ENCODE measurements at places on chromosomes 3 and 15. TPM values are rescaled to one million over a fixed set of nuclear protein-coding genes. Genes with fewer than 3 reads are reported as not detected.

The PRICKLE2 gene
- not detected for polyA plus RNA-seq

The ZIC1 gene
- polyA plus RNA-seq = not detected

The COL6A5 gene
- polyA plus RNA-seq = not detected

The NR1I2 gene
- polyA plus RNA-seq = not detected

The CHDH gene
- polyA plus RNA-seq = not detected

The LRIG1 gene
- 2.3 TPM for polyA plus RNA-seq

The ATP8B4 gene
- 9.6 TPM for polyA plus RNA-seq

The SCAANT1 gene
- not detected for polyA plus RNA-seq

- H3K4me3 ChIP-seq = no peak overlapping the region
- DNase-seq = no peak
- no peak overlapping the region for H3K27ac ChIP-seq
- H3K27me3 ChIP-seq = no peaks in the 10 kb centered on the region
- no peaks in the 10 kb centered on the region for H3K4me1 ChIP-seq
Measured at GRCh38 chr3:124137216-124137615, 145.3 kb upstream of the ROPN1 start.

DNA sequence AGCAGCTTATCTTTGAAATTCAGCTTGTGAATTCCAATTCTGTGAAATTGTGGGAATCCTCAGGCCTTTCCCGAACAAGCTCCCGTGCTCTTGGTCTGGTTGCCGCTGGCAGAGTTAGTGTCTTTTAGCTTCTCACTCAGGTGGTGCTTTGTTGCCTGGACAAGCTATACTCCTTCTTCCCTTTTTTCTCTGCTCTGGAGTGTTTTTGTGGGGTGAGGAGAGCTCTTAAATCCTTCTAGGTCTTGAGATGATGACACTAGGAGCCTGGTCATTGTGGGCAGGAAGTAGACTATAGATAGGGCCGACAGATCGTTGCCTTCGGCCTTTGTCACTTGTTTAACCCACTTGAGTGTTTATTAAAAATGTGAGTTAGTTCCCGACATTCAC is 93.8 kb downstream of the SLCO3A1 start:
- H3K27ac ChIP-seq = peak overlapping the region; percentile 98
- peak; percentile 88 for DNase-seq
- H3K27me3 ChIP-seq = no peaks in the 10 kb centered on the region
- H3K4me3 ChIP-seq = peak overlapping the region; percentile 17

DNA sequence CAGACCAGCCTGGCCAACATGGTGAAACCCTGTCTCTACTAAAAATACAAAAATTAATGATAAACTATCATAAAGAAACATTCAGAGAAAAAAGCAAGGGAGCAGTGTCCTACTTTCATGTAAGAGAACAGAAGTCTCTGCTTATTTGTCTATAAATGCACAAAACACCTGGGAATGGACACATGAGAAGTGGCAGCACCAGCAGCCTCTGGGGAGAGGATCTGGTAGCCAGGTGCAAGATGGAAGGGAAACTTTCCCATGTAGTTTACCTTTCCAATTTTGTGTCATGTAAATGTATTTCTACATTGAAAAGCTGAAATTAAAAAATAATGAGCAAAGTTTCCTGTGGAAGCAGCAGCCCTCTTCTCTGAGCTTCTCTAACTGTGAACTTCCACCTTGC is 18.8 kb downstream of the SCAP start:
- no peak overlapping the region for H3K4me3 ChIP-seq
- no peaks in the 10 kb centered on the region for H3K27me3 ChIP-seq
- DNase-seq = no peak
- no peaks in the 10 kb centered on the region for H3K36me3 ChIP-seq
- no peak overlapping the region for H3K27ac ChIP-seq

GRCh38 chr3:33426068-33426467 is 14.1 kb downstream of the UBP1 start:
- H3K27me3 ChIP-seq = no peaks in the 10 kb centered on the region
- H3K36me3 ChIP-seq = peaks cover 24% of the 10 kb centered on the region
- peak overlapping the region; percentile 74 for H3K27ac ChIP-seq

- no peak overlapping the region for H3K27ac ChIP-seq
- peak overlapping the region; percentile 63 for H3K4me3 ChIP-seq
- no peak for DNase-seq
- H3K27me3 ChIP-seq = peaks cover 59% of the 10 kb centered on the region
Measured at GRCh38 chr3:142963234-142963515, 299 bp downstream of the PAQR9 start.

- H3K36me3 ChIP-seq = no peaks in the 10 kb centered on the region
- peak overlapping the region; percentile 63 for H3K4me3 ChIP-seq
- no peak for DNase-seq
- peak overlapping the region; percentile 99 for H3K27ac ChIP-seq
Measured at GRCh38 chr15:92810418-92811138, 89.5 kb upstream of the CHD2 start.

GRCh38 chr3:16177962-16178627 is 3.6 kb downstream of the GALNT15 start:
- DNase-seq = peak; percentile 49
- H3K36me3 ChIP-seq = no peaks in the 10 kb centered on the region
- no peak overlapping the region for H3K27ac ChIP-seq
- H3K4me3 ChIP-seq = no peak overlapping the region

DNA sequence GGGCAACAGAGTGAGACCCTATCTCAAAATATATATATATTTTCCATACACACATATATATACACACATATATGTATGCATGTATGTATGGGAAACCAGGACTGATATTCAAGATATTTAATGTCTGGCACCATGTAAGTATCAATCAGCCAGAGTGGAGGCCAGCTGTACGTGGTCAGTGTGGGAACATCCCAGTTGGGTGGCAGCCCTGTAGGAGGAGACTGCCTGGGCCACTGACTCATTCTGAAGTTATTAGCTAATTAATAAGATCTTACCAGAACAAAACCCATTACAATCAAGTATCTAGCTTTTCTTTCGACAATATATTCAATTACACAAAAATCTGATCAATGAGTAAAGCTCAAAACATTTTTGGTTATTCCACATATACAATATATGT is 85.1 kb upstream of the OCA2 start:
- H3K27ac ChIP-seq = no peak overlapping the region
- no peak overlapping the region for H3K4me3 ChIP-seq
- no peaks in the 10 kb centered on the region for H3K27me3 ChIP-seq
- DNase-seq = no peak

DNA sequence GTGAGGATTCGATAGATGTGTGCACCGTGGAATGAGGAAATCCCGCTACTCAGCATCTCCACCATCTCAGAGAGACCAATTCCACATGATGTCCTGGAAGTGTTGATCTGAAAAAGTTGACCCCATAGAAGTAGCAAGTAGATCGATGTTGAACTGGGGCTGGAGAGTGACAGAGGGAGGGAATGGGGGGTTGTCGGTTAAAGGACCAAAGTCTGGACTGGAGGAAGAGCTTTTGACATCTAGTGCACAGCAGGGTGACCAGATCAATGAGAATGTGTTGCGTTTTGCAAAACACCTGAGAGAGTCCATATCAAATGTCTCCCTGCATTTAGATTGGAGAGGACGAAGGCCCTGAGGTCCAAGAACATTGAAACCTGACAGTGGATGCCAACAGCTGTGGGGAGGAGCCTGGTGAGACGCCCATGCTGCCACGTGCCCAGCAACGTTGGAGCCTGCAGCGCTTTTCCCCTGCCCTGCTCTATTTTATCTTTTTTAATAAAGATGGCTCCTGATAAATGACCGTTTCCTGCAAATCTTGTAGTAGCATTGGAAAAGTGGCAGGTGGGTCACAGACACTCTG is 30.1 kb upstream of the RPL32 start:
- H3K27ac ChIP-seq = no peak overlapping the region
- no peak overlapping the region for H3K4me3 ChIP-seq
- DNase-seq = no peak
- H3K36me3 ChIP-seq = no peaks in the 10 kb centered on the region
- peaks cover 22% of the 10 kb centered on the region for H3K4me1 ChIP-seq
- peaks cover 5% of the 10 kb centered on the region for H3K27me3 ChIP-seq

- peak overlapping the region; percentile 42 for H3K27ac ChIP-seq
- H3K4me1 ChIP-seq = peaks cover 18% of the 10 kb centered on the region
- no peaks in the 10 kb centered on the region for H3K36me3 ChIP-seq
- DNase-seq = peak; percentile 49
- no peak overlapping the region for H3K4me3 ChIP-seq
Measured at GRCh38 chr3:193498215-193498614, 56.5 kb downstream of the ATP13A4 start.

DNA sequence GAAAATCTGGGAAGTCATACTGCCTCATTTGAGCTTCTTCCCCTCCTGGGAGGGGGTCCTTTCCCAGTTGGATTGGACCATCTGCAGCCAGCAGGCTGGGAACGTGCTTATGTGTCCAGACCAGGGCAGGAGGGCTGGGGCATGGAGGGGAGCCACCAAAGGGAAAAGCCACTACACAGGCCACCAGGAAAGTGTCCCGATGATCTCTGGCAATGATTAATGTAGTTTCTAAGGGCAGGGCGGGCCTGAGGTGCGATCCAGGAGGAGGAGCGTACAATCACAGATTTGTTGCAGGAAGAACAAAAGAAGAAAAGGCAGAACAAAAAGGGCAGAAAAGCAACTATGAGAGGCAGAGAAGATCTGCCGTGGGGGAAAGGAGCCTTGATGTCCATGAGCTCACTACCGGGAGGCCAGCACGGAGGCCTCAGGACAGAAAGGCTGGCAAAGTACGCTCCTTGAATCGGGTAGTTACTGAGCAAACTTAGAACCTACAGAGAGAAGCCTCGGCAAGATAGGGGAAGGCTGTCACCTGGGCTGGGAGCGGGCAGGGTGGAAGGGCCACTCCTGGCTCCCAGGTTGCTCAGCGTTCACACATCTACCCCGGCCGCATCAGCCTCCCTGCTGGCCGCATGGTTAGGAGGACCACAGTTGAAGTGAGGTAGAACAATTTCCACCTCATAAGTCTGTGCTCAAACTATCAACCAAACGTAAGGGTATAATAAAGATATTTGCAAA is 79.5 kb upstream of the PCSK6 start:
- H3K36me3 ChIP-seq = no peaks in the 10 kb centered on the region
- H3K4me3 ChIP-seq = no peak overlapping the region
- H3K4me1 ChIP-seq = no peaks in the 10 kb centered on the region
- H3K27me3 ChIP-seq = no peaks in the 10 kb centered on the region

GRCh38 chr3:87268646-87269211 is 7.7 kb downstream of the POU1F1 start:
- DNase-seq = no peak
- no peaks in the 10 kb centered on the region for H3K36me3 ChIP-seq
- H3K27ac ChIP-seq = no peak overlapping the region
- H3K4me1 ChIP-seq = peaks cover 7% of the 10 kb centered on the region

GRCh38 chr3:71022551-71023335 is 560.8 kb downstream of the FOXP1 start:
- no peak overlapping the region for H3K4me3 ChIP-seq
- H3K27me3 ChIP-seq = no peaks in the 10 kb centered on the region
- DNase-seq = no peak
- H3K36me3 ChIP-seq = peaks cover 10% of the 10 kb centered on the region
- H3K4me1 ChIP-seq = peaks cover 12% of the 10 kb centered on the region

DNA sequence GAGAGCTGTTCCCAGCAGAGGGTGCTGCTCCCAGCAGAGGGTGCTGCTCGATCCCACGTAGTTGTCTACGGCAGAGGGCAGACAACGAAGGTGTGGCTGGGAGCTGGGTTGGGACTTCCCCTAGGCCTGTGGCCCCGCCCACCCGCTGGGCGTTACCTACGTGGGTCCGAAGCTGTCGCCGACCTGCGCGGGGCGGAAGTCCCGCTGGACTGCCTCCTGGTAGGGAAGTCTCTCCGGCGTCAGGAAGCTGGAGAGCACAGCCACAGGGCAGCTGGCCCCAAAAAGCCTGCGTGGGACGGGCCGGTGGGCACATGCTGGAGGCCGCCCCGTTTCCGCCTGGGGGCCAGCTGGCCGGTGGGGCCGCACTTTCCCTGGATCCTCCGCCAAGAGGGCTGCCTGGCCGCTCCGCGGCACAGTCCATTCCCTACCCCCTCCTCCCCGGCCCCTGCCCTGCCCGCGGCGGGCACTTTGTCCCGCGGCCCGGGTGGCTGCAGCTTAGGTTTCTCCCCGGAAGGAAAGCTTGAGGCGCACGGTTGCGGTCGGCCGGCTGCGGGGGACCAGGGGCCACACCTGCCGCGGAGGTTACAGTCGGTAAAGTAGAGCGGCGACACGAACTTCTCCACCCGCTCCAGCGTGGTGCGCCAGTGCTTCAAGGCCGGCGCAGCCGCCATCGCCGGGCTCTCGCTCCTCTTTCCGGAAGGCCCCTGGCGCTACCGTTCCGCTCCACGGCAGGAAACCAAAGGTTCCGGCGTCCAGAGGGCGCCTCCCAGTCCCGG is at the start of gene MAN2C1:
TSS of gene MAN2C1 (minus strand) at position 695 of the 776 bp plus-strand sequence. CDS start at position 671, 24 bp downstream.
- DNase-seq = peak; percentile 91
- H3K4me1 ChIP-seq = peaks cover 13% of the 10 kb centered on the region
- peak within 1 kb of the TSS; percentile 94 for H3K27ac ChIP-seq

DNA sequence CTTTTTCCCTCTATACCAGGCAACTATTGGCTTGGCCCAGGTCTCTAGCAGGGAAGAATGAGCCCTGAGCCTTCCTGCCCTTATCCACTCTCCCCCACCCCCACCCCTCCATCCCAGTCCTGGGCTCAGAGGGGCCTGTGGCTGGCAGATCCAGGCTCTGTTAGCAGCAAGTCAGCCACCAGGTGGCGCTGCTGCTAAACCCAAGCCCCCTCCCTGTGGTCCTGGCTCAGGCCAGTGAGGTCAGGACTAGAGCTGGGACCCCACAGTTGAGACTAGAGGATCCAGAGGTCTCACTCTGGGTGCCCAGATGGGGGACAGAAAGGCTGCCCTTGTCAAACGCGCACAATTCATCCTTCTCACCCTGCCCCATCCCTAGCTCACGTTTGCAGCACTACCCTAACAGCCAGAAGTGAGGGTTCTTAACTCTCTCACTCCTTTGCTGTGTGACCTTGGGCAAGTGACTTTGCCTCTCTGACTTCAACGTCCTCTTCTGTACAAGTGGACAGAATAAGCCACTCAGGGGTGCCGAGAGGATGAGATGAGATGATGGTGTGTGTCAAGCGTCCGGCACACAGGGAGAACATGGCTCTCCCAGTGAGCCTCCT is 46.8 kb upstream of the SLC6A1 start:
- H3K36me3 ChIP-seq = no peaks in the 10 kb centered on the region
- H3K27me3 ChIP-seq = no peaks in the 10 kb centered on the region
- H3K27ac ChIP-seq = no peak overlapping the region
- no peak overlapping the region for H3K4me3 ChIP-seq
- no peaks in the 10 kb centered on the region for H3K4me1 ChIP-seq
- peak; percentile 54 for DNase-seq

DNA sequence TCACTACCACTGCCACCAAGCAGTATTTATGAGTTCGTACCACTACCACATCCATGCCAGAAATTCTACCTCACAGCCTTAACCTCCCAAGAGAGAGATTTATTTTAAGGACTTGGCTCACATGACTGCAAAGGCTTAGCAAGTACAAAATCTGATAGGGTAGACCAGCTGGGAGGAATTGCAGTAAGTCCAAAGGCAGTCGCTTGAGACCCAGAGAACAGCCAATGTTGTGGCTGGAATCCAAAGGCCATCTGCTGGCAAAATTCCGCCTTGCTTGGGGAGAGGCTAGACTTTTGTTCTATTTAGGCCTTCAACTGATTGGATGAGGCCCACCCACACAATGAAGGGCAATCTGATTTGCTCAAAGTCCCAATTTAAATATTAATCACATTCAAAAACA is 101.4 kb upstream of the STT3B start:
- H3K4me1 ChIP-seq = no peaks in the 10 kb centered on the region
- no peaks in the 10 kb centered on the region for H3K36me3 ChIP-seq
- DNase-seq = no peak
- H3K27ac ChIP-seq = no peak overlapping the region
- no peak overlapping the region for H3K4me3 ChIP-seq
